Stimulated activated naive CD4-positive, alpha-beta T cell (primary cell): ENCODE measurements at places on chromosomes 12 and 14.

- no peak for DNase-seq
Measured at GRCh38 chr14:96245710-96246538, 10.1 kb upstream of the BDKRB1 start.

DNA sequence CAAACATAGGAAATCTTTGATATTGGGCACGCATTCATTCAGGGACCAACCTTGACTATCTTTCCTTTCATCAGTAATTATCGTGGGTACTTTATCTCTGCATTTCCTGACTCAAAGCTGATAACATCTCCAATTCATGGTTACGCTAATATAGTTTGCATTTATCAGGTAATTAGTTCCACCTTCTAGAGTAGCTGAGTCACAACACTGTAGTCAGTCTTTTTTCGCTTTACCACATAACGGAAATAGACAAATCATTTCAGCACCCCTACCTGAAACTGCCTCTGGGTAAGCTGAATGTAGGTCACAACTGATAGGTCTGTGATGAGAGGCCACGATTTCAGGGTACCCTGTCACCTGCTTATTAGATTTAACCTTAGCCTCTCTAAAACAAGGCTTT is 36.7 kb upstream of the IL22 start:
- peak; percentile 7 for DNase-seq

GRCh38 chr12:103333676-103334075 is 162.1 kb downstream of the C12orf42 start:
- DNase-seq = no peak

DNA sequence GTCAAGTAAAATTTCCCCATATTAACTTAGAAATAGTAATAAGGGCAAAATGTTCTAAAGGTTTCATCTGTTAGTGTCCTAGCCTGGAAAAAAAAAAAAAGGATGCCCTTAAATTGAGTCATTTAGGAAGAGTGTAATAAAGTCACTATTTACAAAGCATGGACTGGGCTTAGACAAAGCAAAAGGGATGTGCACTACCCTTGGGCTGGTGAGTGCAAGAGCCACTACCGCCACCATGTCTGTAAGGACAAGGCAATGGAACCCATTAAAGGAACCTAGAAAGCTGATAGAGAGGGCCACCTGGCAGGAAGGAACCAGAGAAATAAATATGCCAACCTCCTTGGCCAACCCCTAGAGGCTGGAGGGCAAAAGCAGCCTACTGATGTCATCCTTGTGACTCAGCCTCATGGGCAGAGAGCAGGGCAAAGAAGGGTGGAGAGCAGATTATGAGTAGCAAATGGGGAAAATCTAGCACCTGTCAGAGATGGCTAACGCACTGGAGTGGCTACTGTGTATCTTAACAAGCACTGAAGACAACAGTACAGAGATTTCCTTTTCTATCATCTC is 59.5 kb upstream of the FUT8 start:
- no peak for DNase-seq

- DNase-seq = no peak
Measured at GRCh38 chr12:11722071-11722470, 72.6 kb downstream of the ETV6 start.

GRCh38 chr12:86389949-86390348 is 133.8 kb upstream of the MGAT4C start:
- DNase-seq = no peak

DNA sequence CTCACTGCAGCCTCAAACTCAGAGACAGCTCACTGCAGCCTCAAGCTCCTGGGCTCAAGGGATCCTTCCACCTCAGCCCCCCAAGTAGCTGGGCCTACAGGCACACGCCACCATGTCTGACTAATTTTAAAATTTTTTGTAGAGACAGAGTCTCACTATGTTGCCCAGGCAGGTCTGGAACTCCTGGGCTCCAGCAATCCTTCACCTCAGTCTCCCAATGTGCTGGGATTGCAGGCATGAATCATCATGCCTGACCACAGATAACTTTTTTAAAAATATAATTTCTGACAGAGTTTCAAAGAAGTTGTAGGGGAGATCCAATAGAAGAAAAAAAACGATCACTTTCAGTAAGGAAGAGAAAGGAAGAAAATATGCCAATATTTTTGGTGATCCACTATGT is 189.7 kb upstream of the CDKN3 start:
- DNase-seq = no peak

DNA sequence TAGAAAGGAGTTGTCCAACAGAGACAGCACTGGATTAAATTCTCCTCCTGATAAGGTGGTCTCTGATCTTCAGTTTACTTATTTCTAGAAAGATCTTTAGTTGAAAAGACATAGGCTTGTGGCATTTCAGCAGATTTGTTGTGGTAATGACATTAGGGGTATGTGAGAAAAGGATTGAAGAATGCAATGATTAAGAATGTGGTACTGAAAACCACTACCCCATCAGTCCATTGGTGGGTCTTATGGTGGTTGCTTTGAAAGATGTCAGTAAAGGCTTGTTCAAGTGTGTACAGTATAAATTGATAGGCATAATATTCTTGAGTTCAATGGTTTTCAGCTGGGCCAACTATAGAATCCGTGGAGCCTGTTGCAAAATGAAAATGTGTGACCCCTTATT is 10.8 kb downstream of the PPFIBP1 start:
- DNase-seq = no peak

- DNase-seq = no peak
Measured at GRCh38 chr12:120529641-120530417, 871 bp upstream of the COQ5 start.

- DNase-seq = no peak
Measured at GRCh38 chr14:88987516-88987915, 163.1 kb downstream of the TTC8 start.

DNA sequence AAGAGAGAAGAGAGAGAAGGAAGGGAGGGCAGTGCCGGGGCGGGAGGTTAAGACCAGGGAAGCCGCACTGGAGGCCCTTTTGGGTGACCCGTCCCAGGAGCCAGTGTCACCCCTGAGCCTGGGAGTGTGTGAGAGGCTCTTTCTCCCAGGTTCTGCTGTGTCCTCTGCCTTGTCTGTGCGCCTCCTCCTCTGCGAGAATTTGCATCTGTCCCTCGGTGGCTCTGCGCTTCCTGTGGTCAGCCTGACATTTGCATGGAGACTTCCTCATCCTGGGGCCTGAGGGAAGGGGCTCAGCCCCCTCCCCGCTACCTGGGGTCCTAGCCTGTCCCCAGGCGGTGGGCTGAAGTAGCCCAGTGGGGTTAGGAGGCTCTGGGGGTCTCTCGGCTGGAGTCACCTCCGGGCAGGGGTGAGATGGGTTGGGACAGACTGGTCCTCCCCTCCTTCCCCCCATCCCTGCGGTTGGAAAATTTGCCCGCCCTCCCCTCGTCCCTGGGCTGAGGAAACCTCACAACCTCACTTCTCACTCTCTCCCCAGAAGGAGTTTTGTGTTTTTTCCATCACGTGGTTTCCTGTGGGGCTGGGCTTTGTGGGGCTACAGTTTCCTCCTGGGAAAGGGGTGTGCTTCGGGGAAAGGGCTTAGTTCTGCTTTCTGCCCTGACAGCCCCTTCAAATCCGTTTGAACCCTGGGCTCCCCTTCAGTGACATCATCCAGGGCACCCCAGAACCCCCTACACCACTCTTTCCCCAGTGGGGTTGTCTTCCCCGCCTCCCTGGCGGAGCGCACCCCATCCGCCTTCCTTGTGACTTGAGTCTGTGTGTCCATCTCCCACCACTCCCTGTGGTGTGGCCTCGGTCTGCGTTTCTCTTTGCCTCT is 2.5 kb downstream of the PTPN6 start:
- DNase-seq = peak; percentile 79

DNA sequence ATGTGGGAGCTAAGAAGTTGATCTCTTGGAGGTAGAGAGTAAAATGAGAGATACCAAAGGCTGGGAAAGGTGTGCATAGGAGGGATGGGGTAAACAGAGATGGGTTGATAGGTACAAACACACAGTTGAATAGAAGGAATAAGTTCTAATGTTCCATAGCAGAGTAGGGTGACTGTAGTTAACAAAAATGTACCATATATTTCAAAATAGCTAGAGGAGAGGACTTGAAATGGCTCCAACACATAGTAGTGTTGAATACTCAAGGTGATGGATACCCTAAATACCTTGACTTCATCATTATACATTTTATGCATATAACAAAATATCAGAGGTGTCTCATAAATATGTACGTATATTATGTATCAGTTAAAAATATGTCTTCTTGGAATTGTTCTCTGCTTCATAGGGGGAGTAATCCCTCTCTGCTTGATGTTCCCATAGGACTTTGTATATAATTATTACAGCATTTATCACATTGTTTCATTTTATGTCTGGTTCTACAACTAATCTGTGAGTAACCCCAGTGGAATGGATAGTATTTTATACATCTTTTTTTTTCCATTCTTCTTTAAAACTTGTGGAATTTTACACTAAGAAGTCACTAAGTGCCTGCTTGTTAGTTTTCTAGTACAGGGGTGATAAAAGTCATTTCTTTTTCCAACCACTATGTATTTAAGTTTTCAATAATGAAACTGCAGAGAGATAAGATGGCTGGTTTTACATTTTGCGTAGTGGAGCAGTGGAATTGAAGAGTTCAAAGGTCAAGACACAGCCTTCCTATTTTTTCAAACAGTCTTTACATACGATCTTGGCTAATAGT is 1940.0 kb upstream of the SEL1L start:
- no peak for DNase-seq

GRCh38 chr14:104314251-104314941 is 176.0 kb downstream of the KIF26A start:
- DNase-seq = no peak

DNA sequence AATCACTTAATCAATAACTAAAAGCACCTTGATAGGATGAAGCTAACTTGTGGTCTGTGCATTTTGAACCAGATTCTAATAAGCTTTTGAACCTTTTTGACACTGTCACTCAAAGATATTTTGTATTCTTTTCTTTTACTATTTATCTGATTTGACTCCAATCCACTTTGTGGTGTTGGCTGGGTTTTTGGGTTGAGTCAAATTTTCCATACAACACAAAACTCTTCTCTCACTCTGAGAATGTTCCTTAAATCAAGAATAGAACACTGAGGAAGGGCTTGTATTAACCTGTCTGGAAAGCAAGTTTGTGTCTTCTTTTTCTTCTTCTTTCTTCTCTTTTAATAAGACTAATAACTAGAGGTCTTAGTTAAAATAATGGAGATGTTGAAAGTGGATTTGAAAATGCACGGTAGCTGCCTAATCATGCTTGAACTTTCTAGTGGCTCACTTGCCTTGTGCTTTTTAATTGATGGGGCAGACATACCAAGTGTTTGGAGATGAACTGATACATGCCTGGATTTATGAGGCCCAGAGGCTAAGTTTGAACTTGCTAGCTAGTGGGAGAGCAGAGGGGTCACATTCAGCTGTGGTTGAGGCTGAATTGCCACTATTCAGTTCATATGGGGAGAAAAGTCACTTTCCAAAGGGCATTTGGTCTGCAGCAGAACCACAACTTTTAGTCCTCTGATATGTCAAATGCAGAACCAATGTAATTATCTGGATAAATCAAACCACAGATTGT is 93.5 kb upstream of the PTHLH start:
- no peak for DNase-seq

DNA sequence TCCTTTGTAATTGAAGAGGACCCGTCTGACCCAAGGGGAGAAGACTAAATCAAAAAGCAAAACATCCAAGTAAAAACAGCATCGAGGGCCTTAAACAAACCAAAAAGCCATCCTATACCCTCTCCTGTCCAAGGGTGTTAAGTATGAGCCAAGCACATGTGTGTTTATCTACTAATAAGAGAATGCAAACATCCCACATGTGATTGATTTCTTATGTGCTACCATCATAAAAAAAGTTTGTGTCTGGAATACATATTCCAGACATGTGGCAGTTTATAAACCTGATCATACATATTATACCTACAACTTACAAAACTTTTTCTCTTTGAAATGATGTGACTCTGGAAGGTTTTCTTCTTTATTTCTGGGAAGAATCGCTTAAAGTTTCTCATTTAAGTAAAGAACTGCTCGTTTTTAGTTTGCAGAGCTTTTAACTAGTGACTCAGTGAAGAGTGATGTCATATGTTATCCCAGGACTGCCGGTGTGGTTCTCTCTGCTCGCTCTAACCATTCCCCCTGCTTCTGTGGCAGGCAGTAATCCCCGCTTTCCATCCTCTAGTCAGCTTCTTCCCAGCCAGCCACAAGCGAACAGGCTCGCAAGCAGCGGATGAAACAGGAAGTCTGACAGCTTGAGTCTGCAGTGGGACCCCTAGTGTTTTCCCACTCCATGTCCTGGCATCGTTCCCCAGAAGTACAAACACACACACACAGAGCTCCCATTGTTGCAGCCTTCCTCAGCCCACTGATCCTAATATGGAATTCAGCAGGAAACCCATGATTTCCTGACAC is 431 bp upstream of the RHOJ start:
- no peak for DNase-seq

- no peak for DNase-seq
Measured at GRCh38 chr12:80188576-80188975, 89.2 kb downstream of the OTOGL start.

- no peak for DNase-seq
Measured at GRCh38 chr12:1852076-1852475, 31.7 kb downstream of the LRTM2 start.

DNA sequence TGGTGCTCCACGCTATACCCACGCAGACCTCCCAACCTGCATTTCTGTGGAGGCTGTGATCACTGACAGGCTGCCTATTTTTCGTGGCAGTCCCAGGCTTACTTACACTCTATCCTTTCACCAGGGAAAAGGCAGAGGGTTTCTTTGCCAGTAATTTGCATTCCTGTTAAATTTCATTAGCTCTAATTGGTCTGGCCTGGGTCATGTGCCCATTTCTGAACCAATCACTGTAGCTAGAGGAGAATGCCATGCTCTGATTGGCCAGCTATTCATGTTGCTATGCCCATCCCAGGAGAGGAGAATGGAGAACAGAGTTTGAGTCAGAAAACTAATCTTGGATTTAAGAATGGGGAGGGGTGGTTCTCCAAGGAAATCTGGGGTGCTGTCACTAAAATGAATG is 43.2 kb upstream of the TUNAR start:
- no peak for DNase-seq

DNA sequence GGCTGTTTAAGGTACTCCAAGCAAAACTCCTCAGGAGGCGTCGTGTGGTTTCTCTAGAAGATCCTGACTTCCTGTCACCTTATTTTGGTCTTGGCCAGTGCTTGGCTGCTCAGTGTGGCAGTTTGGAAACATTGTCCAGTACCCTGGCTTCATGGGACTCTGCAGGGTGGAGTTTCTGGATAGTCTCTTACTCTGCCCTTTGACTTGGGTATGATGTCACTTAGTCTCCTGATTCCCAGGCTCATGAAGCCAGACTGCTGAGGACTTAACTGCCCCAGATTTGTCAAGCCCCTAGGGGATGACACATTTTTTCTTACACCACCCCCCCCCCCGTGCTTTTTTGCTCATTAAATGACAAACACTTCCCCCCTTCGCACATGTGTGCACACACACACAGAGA is 82.7 kb downstream of the ADCK1 start:
- DNase-seq = no peak
